ENCODE measurements at places on chromosomes 12 and 14. TPM values are rescaled to one million over a fixed set of nuclear protein-coding genes. Genes with fewer than 3 reads are reported as not detected.

ARHGEF40 gene
- polyA plus RNA-seq, result 64.8 TPM

RTL1 gene
- 60.5 TPM for polyA plus RNA-seq

WNT1 gene
- not detected for polyA plus RNA-seq

ETFRF1 gene
- polyA plus RNA-seq, result 28.8 TPM

KRT2 gene
- not detected for polyA plus RNA-seq

ZDHHC22 gene
- polyA plus RNA-seq, result 0.87 TPM

COX8C gene
- 0.44 TPM for polyA plus RNA-seq

PRMT5 gene
- polyA plus RNA-seq, result 61.0 TPM

MYL6B gene
- polyA plus RNA-seq, result 905 TPM

LRRC43 gene
- 0.29 TPM for polyA plus RNA-seq

PUS1 gene
- polyA plus RNA-seq, result 12.2 TPM

NFATC4 gene
- 39.2 TPM for polyA plus RNA-seq

TPPP2 gene
- 0.49 TPM for polyA plus RNA-seq

NTS gene
- 0.68 TPM for polyA plus RNA-seq

ARF3 gene
- 42.5 TPM for polyA plus RNA-seq

LTBP2 gene
- polyA plus RNA-seq, result 7.7 TPM

SERPINA10 gene
- polyA plus RNA-seq, result 0.03 TPM

Measured in forelimb muscle (tissue), 1 donor.